Activated CD4-positive, alpha-beta T cell treated with anti-CD3 and anti-CD28 coated beads, Interleukin-2, amount 50 U/mL, for 48 hours (primary cell): ENCODE measurements at places on chromosomes 1 and 21.
A peak's percentile ranks its signal among the peaks of the same experiment; 100 is the strongest.

GRCh38 chr1:159854116-159854692 lies 8.3 kb downstream of the VSIG8 start:
- peak; percentile 58 for DNase-seq

DNA sequence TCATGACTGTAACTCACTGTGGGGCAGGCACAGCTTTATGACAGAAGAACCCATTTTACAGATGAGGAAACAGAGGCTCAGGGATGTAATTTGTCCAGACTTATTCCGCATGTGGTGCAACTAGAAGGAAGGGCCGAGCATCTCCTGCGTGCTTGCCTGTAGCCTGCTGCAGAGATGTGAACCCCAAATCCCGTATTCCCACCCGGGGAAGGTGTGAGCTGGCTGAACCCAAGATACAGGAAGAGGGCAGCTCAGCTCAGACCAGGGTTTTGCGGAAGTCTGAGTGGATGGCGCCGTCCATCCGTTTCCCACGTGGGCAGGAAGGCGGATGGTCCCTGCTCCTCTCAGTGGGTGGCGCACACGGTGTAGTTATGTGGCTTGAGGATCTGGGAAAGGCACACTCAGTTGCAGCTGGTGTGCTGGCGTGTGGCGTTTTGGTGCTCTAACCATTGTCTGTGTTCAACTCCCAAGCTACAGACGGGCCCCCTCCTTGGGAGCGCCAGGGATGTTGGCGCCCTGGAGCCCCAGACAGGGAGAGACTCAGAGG lies 1.2 kb downstream of the CROCC start:
- DNase-seq: no peak

GRCh38 chr1:11693024-11693590 lies 1.6 kb downstream of the DRAXIN start:
- DNase-seq: peak; percentile 33

DNA sequence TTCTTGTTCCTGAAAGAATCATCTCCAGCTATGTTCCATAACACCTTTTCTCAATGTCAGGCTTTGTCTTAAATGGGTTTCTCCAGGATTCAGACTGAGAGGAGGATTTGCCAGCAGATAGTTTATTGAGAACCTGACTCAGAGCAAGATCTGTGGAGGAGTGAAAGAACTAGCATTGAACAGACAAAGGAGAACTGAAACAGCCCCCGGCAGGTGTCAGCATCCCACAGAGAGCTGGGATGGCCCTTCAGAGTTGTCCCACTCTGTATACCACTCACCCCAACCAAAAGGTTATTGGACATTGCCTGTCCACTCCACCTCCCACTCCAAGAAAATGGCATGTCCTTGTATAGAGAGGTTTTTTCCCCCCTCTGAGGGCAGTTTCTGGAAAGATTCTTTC lies 270.7 kb downstream of the PAPPA2 start:
- DNase-seq: no peak

DNA sequence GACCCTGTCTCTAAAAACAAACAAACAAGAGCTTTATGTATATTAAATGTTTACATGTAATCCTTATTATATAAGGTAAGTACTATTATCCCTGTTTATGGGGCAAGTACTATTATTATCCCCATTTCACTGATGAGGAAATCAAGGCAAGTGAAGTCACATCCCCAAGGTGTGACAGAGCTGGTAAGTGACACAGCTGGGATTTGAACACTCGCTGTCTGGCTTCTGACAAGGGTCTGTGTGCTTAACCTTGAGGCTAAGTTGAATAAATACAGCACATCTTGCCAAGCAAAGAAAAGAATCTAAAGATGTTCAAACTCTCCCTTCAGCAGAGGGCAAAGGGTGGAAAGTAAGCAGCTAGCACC lies 167.9 kb upstream of the IRF2BP2 start:
- DNase-seq: no peak

- DNase-seq: no peak
Observed at GRCh38 chr1:212977781-212978645, 27.7 kb downstream of the VASH2 start.

- DNase-seq: no peak
Observed at GRCh38 chr1:43305461-43305860, 4.7 kb downstream of the TIE1 start.

- no peak for DNase-seq
Observed at GRCh38 chr1:67750691-67751054, 65.7 kb downstream of the GADD45A start.

DNA sequence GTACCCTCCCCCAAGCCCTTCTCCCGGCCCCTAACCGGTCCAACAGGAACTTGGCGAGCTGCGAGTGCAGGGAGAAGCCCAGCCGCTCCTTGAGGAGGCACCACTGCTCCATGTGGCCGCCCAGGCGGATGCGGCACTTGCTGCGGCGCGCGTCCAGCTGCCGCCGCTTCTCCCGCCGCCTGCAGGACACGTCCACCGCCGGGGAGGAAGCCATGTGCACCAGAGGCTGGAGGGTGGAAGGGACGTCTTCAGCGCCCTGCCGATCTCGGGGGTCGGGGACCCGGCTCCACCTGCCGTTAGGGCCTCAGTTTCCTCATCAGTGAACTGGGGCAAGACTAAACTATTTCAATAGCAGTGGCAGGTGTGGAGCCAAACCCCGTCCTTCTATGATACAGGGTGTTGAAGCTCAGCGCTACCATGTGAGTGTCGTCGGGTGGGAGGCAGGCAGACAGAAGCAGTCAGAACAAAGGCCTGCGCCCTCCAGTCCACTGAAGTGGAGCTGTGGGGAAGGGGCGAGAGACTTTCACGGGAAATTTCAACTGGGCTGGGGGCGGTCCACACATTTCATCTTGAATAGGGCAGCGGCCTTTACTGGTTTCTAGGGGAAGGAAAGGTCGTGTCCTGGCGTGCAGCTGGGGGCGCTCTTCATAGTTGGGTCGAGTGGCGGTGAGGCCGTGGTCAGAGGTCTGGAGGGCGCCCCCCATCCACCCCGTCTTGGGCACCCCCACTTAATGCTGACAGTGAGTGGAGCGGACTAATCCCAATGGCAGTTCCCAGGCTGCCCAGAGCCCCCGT lies 592 bp downstream of the ZNF692 start:
- peak; percentile 43 for DNase-seq
